Camera-type eye (tissue), 1 donor: ENCODE measurements at places on chromosomes 1 and 21. TPM values are rescaled to one million over a fixed set of nuclear protein-coding genes. Genes with fewer than 3 reads are reported as not detected.

CHRM3 gene
- total RNA-seq = 22.9 TPM

CD1E gene
- not detected for total RNA-seq

RASAL2 gene
- 51.6 TPM for total RNA-seq

BSND gene
- not detected for total RNA-seq

NGF gene
- 3.4 TPM for total RNA-seq

TRIM67 gene
- 31.0 TPM for total RNA-seq

PIGC gene
- 26.8 TPM for total RNA-seq

SPRR5 gene
- not detected for total RNA-seq

LINGO4 gene
- not detected for total RNA-seq
